Occipital lobe (tissue), 3 donors: ENCODE measurements at places on chromosomes 3 and 15. TPM values are rescaled to one million over a fixed set of nuclear protein-coding genes. Genes with fewer than 3 reads are reported as not detected.

The BHLHE40 gene
- total RNA-seq, result 6.6 TPM

The PPM1M gene
- 7.0 TPM for total RNA-seq

The HESX1 gene
- 0.47 TPM for total RNA-seq

The C3orf85 gene
- not detected for total RNA-seq

The MEIS2 gene
- total RNA-seq, result 151 TPM

The CHAC1 gene
- total RNA-seq, result 4.2 TPM

The CLDN11 gene
- total RNA-seq, result 12.3 TPM

The HHLA2 gene
- total RNA-seq, result not detected

The IL5RA gene
- 0.78 TPM for total RNA-seq

The TF gene
- total RNA-seq, result 2.5 TPM

The LXN gene
- 10.5 TPM for total RNA-seq

The LYZL4 gene
- total RNA-seq, result not detected

The GOLGA8T gene
- total RNA-seq, result 0.16 TPM

The GOLGA8Q gene
- 0.62 TPM for total RNA-seq

The KPNA4 gene
- total RNA-seq, result 49.0 TPM

The ARRDC4 gene
- total RNA-seq, result 55.1 TPM

The DUOXA2 gene
- not detected for total RNA-seq

The ZNF621 gene
- 10.9 TPM for total RNA-seq

The SERPINI2 gene
- 2.0 TPM for total RNA-seq

The SYNM gene
- total RNA-seq, result 6.6 TPM
